NCI-H1694 treated with DMSO at 0.1 percent for 48 hours (cell line): ENCODE measurements at places on chromosomes 12 and 14.

DNA sequence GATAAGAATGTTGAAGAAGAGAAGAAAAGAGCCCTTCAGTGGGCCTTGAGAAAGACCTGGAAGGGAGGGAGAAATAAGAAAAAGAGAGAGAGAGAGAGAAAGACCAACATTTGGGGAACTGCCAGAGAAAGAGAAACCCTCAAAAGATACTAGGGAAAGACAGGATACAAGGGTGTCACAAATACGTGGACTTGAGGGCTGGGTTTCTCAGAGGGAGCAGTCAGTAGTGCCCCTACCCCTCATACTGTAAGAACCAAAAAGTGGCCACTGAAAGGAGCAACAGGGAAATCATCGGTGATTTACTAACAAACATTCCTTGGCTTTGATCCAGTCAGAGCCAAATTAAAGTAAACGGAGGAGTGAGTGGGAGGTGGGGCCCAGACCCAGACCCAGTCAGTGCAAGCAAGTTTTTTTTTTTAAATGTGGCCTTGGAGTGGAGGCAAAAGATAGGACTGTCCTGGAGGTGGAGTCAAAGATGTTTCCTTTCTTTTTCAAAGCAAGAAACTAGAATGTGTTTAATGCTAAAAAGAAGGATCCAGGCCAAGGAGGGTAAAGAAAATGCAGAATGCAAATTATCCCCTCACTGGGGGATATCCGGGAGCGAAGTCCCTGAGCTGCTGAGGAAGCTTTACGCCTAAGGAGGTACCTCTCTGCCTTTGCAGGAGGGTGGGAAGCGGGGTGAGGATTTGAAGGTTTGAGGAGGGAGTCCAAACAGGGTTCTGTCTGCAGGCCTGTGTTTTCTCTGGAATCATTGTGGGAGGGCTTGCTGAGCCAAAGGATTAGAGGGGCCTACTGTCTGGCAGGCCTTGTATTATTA is 143.5 kb upstream of the AMIGO2 start:
- DNase-seq = no peak

DNA sequence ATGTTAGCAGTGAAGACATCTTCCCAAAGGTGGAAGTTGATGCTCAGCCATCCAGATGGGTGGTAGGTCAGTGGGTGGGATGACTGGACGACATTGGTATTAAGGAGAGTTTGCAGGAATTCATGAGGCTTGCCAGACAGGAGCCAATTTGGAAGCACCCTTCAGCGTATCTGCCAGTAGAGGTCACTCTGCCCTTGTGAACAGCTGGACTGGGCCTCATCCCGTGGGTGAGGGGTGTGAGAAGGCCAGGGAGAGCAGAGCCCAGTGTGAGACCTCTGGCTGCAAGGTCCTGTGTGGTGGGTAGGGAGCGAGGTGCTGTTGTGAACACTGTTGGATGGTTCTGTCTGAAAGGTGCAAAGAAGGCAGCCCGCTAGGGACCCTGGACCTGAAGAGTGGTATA is 37.7 kb downstream of the SLC5A8 start:
- peak; percentile 28 for DNase-seq

- DNase-seq = peak; percentile 71
Measured at GRCh38 chr14:41663473-41663850, 56.8 kb downstream of the LRFN5 start.

GRCh38 chr14:97824218-97824617 is 1027.0 kb downstream of the VRK1 start:
- DNase-seq = no peak

DNA sequence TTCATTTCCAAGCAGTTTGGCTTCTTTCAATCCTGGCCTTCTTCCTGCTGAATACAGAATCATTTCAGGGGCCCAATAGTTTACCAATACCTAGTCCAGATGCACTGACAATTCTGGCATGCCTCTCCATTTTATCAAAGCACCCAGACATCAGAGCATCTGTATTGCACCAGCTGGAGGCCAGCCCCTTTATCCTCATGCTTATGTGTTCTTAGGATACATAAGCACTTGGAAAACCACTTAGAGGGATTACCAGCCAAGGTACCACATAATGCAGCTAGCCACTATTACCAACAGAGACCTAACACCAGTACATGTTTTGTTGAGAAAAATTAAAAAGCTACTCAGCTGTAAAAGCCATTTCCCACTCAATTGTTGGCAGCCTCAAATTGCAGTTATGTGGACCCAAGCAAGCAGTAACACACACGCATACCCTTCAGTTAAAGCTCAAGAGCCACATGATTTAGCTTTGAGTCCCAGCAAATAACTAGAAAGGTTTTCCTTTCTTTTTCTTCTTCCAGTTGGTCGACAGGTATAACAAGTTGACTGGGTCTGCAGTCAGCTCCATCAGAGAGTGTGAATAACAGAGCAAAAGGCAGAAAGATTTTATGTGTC is 263.8 kb downstream of the DIO2 start:
- DNase-seq = peak; percentile 32

- no peak for DNase-seq
Measured at GRCh38 chr12:41365653-41366171, 177.6 kb downstream of the PDZRN4 start.

DNA sequence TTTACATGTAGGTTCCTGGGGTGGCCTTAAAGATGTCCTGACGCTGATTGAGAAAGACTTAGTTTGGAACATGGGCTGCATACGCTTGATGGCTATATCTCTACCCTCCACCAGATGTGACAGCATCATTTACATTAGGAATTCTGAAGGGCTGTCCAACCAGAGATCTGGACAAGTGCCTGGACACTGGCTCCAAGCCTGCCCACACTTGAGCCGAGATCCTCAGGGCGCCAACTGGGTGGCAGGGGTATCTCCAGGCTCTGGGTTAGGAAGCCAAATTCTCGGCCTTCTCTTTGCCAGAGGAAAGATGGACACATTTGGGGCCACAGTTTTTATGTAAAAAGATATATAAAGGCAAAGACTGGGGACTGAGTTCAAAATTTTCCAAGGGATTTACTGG is 246.3 kb downstream of the NTF3 start:
- DNase-seq = no peak

- DNase-seq = peak; percentile 72
Measured at GRCh38 chr12:84842406-84843013, 70.1 kb downstream of the SLC6A15 start.

DNA sequence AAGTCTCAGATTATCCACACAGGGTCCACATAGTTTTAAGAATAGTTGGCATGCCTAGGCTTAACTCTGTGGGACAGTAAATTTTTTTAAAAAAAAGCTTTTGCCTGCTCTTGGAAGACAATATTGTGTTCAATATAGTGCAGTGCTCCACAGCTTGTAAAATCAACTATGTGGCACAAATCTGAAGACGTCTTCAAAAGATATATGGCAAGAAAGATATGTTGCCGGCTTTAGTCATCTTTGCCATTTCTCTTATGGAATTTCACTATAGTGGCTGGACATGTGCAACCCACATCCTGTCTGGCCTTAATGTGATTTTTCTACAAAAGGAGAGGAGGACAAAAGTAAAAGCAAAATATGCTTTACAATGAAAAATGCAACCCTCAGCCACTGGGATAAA is 90.5 kb downstream of the MGST1 start:
- DNase-seq = no peak

DNA sequence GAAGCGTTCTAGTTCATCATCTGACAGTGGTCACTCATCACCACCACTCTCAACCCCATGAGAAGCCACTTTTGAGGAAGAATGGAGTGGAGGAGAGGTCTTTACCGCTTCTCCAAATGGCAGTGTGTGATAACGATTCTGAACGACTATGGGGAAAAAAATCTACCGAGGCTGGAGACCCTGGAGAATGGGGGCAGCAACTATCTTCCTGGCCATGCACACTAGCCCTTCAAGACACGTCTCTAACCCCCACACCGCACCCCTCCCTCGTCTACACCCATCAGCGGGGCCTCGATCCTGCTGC is 365 bp downstream of the ING4 start:
- no peak for DNase-seq

DNA sequence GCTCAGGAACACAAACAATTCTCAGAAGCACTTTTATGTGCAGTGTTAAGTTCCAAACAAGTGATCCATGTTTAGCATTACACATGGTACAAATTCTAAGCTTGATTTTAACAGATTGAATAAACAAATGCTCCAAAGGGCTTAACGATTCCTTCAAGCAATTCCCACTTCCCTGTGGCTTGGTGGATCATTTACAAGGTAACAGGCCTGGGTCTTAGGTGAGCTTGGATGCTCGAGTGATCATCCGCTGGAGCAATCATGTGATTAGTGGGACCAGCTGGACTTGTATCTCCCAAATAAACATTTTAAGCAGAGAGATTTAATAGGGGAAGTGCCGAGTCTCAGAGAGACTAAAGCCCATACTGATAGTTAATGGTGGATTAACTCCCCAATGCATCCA is 70.7 kb downstream of the CALM1 start:
- no peak for DNase-seq

DNA sequence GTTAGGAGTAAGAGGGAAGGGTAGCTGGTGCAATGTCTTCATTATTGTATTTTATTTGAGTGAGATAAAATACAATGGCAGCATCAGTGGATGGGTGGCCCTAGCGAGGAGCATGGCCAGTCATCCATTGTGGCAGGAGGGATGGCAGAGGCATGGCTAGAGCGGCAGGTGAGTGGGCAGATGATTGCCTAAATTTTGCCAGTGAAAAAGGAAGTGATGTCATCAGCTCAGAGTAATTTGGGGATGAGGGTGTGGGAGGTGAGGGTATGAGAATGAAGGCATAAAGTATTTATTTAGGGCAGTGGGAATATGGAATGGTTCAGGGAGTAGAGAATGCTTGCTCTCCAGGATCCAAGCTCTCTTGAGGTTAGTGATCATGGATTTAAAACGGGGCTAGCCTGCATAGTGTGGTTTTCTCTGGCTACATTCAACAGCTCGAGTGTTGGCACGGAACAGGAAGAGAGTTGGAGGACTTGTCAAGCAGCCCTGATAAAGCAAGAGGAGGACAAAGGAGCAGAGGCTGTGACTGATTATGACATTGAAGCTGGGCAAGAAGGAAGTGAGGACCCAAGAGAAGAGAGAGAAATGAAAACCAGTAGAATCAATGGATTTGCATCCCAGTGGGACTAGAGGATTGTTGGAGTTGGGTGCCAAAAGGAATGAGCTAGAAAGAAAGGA is 18.7 kb upstream of the SERPINA6 start:
- no peak for DNase-seq

- DNase-seq = no peak
Measured at GRCh38 chr12:9134981-9135628, 19.4 kb upstream of the A2M start.

DNA sequence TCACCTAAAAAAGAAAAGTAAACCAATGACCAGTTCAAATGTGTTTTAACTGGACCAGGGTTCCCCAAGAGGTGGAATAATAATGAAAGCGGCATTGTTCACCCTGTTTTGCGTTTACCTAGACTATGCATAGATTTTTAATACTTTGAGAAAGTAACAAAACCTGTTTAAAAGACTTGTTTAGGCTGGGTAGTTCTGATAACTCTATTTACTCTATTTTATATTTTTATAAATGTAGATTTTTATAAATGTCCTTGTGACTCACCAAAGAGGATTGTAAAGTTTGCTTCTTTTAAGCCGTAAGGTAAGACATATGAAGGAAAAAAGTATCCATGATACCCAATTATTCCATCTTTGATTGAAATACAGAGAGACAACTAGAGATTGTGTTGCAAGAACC is 288.0 kb upstream of the NPAS3 start:
- DNase-seq = no peak
